ENCODE measurements at places on chromosomes 2 and 18.

GRCh38 chr2:179571252-179571651 lies 290.2 kb downstream of the ZNF385B start:
- no peak for DNase-seq

GRCh38 chr18:23260926-23261590 lies 125.8 kb downstream of the CABLES1 start:
- no peak for DNase-seq

GRCh38 chr2:239469106-239469960 lies 68.5 kb upstream of the HDAC4 start:
- DNase-seq, result no peak

DNA sequence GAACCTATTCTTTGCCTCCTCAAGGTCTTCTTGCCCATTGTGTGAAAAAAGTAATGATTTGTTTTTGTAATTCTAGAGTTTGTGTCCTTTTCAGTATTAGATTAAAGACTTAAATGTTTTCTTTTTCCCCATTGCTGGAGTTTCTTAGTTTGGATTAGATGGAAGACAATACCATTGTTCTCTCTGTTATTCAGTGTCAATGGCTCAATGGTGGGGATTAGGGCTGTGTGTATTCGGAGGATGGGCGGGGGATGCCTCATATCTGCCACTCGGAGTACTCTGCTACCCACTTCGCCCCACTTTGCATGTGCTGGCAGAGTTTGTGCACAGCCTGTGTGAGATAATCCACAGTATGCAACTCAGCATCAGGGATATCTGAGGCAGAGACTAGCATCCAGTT lies 90.1 kb downstream of the KLHL29 start:
- no peak for DNase-seq

- no peak for DNase-seq
Observed at GRCh38 chr2:147846412-147847081, 1.7 kb downstream of the ACVR2A start.

- DNase-seq, result peak; percentile 8
Observed at GRCh38 chr18:27599202-27599829, 414.2 kb upstream of the CHST9 start.

- no peak for DNase-seq
Observed at GRCh38 chr2:46351098-46351749, 54.0 kb downstream of the EPAS1 start.

DNA sequence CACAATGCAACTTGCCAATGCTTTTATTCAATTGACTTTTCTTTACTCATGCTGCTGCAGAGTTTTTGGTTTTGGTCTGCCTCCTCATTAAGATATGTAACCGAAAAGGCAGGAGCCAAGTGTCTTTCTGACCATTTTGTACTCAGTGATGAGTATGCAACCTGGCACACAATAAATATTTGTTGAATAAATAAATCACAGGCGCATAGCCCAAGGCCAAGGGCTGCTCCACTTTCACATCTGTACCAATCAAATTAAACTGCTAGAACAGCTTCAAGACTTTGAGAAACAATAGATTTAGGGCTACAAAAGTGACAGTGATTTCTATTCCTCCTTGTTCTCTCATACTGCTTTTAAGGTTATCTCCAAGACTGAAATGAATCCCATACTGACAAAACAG lies 828.2 kb downstream of the RNF144A start:
- no peak for DNase-seq

Data from HTR-8/SVneo (cell line).